ENCODE measurements at places on chromosomes 2 and 18.

DNA sequence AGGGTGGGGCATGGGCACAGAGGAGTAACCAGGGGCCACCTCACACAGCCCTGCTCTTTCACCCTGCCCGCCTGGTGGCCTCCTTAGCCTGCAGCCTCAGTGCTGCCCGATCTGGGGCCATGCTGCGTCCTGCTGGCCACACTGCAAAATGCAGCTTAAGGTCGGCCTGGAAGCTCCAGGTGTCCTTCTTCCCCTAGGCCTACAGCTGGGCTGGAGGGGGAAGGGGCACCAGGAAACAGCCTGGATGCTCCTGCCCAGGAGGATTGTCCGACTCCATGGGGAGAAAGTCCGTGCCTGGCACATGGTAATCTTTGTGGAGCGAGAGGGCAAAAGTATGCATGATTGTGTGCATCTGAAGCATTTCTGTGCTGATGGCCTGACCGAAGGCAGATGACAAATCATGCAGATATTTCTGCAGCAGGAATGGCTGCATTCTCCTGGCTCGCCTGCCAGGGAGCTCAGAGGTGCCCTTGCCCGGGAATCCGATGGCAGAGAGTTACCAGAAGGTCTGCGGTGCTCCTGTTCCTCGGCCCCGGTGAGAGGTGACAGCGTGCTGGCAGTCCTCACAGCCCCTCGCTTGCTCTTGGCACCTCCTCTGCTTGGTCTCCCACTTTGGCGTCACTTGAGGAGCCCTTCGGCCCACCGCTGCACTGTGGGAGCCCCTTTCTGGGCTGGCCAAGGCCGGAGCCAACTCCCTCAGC, 12.8 kb upstream of the ALPP start:
- no peak for DNase-seq

DNA sequence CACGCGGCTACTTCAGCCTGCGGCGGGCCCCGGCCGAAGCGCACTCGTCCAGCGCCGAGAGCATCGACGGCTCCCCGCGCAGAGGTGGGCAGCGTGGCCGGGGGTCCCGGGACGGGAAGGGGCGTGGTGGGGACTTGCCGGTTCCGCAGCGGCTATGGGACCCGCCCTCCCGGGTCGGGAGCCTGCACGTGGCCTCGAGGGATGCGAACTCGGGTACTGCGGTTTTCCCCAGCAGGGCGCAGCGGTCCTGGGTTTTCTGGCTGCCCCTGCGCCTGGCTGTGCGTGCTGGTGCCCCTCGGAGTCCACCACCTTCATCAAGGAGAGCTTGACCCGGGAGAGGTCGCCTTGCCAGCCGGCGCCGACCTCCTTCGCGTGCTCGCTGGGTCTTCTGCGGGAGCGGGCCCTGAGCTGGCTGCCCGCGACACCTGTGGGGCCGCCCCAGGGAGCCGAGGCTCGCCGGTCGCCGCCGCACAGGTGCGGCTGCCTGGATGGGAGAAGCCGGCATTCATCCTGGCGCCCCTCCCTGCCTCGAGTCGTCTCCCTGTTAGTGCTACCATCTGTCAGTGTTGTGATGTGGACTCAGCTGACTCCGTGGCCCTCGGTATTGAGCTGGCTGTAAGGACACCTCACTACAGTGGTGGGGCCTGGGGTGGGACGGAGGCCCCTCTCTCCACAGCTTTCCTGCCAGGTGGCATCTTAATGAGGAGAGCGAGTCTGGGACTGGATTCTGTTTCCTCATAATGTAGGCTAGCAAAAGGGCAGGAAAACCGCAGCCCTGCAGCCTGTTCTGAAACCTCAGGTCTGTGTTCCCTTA, 177.3 kb downstream of the AGAP1 start:
- DNase-seq: no peak

- DNase-seq: no peak
These were observed 28.9 kb upstream of the NT5DC4 start for GRCh38 chr2:112691881-112692281.

DNA sequence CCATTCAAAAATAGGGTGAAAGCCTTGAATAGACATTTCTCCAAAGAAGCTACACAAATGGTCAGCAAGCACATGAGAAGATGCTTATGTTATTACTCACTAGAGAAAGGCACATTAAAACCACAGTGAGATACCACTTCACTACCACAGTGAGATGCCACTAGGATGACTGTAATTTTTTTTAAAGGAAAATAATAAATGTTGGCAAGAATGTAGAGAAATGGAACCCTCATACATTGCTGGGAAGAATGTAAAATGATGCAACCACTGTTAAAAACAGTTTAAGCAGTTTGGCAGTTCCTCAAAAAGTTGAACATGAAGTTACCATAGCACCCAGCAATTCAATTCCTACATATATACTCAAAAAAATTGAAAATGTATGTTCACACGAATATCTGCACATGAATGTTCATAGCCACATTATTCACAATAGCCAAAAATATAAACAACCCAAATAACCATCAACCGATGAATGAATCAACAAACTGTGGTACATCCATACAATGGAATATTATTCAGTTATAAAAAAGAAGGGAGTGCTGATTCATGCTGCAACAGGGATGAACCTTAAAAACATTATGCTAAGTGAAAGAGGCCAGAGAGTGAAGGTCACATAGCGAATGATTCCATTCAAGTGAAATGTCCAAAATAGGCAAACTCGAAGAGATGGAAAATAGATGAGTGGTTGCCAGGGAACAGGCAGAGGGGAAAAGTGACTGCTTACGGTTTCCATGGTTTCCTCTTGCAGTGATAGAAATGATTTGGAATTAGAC, 156.2 kb upstream of the NDUFV2 start:
- DNase-seq: no peak

- no peak for DNase-seq
These were observed 317.1 kb upstream of the CWC22 start for GRCh38 chr2:180324182-180324581.

GRCh38 chr2:14552818-14553217, 79.7 kb upstream of the LRATD1 start:
- no peak for DNase-seq

GRCh38 chr2:59171019-59171418, 929.9 kb upstream of the FANCL start:
- no peak for DNase-seq

DNA sequence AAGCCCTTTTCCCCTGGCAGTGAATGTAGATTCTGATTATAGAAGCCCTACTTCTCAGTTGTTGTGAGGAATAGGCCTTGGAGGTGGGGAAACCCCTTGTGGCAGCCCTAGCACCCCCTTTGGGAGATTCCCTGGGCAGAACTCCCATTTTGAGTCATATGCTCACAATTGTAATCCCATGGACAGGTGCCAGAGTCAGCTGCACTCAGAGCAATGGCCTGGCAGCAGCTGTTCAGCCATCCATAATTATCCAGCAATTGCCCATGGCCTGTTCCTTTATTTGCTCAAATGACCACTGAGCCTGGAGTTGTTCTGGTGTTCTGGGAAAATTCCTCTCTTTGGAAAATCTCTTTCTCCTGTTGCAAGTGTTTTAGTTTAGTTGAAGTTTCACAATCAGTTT, 71.7 kb downstream of the PTRHD1 start:
- DNase-seq: no peak

DNA sequence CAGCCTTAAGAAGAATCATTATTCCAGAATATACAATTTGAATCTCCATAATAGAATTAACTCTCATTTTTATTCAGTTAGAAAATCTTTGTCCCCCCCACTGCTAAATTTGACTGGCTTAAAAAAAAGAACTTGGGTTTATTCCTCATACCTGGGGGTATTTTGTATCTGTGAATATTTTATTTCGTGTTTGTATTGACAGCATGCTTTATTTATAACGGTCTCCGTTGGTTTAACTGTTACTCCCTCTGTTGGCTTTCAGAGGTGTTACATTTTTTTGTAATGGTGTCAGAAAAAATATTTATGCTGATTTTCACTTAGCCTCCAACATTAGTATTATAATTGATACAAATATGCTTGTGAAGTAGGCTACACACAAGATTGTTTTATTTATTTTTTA, 109.1 kb downstream of the HAUS1 start:
- peak; percentile 32 for DNase-seq

DNA sequence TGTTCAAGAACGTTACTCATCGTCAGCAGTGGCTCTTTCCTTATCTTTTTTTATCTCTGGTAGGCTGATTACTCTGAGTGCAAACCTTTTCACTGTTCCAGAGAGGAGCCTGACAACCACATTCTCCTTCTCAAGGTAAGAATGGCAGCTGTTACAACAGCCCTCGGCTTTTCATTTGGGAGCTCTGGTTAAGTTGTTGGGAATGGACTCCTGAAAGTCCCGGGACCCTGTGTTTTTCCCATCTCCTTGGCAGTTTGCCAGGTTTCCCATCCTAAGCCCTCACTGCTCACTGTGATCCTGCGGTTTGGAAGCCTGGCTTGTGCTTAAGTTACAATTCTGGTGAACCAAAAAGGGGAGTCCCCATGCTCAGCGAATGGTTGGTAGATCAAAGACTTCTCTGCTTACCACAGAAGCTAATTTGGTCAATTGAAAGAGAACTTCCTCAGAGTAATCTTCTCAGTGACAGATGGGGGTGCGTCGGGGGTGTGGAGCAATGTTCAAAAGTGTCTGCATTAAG, 122.3 kb downstream of the LYPD6B start:
- DNase-seq: peak; percentile 93

- DNase-seq: no peak
These were observed 163.0 kb upstream of the REV1 start for GRCh38 chr2:99652862-99653261.

- no peak for DNase-seq
These were observed 79.6 kb downstream of the TPO start for GRCh38 chr2:1492711-1493430.

GRCh38 chr2:15939854-15940660, at the start of gene MYCN:
Gene MYCN, plus strand, starts transcription at chr2:15940550. Its CDS starts 1,515 bp downstream, at chr2:15942065.
- DNase-seq: peak; percentile 48

DNA sequence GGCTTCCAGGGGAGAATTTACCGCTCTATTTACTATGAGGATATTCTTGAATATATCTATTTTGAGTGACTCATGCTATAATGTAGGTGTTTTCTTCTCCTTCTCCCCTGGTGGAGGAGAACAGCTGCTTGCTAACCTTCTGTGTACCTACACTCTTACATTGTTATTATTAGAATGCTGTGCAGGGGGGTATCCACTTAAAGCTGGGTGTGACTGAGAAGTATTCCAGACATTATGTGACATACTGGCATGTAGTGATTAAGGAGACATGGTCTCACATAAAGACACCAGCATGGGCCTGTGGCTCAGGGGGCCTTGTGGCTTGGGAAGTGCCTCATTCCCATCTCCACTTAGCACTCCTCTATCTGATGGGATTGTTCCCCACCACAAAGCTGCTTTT, 287.9 kb downstream of the PTPRM start:
- no peak for DNase-seq

DNA sequence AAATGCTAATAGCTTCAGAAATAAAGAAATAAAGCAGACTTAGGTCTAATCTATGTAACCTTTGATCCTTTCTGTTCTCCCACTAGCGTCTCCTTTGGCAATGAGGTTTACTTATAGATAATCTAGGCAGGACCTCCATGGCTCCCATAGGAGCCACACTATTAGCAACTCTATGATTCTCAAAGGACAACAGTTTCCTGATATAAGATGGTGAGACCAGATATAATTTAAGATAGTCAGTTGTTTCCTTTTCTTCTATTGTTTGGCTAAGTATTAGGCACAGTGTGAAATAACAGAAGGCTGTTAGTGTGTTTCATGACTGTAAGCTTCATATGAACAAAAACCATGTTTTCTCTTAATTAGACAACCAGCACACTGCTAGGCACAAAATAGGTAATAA, 58.7 kb upstream of the SCN9A start:
- no peak for DNase-seq

DNA sequence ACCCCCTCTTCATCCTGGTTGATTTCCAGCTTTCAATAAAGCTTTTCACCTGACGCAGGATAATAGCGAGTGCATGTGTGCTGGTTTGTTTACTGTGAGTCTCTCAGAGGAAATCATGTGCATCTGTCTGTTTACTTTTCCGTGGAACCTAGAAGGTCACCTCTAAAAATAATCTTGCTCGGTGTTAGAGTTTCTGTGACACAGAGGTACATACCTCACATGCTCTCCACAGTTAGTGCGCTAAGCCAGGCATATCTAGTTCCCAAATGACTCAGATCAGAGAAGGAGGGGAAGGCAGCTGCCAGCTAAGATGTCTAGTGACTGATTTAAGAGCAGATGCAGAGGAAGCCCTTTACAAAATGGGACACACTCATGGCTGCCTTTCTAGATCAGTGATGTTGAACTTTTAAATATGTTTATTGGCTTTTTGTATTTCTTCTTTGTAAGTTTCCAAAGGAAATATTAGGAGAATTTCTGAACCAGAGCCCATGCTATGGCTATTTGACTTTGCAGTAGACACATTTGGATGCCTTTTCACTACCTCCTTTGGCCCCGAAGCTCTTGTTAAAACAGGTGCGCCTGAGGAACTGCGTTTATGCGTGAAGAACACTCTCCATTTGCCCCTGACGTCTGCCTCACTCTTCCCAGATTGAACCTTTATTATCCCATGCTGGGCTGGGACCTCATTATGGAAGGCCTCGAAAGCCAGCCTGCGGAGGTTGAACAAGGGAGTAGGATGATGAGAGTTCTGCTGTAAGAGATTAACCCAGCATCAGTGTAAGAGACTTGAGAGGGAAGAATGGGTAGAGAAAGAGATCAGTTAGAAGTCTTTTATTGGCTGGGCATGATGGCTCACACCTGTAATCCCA, 145.6 kb downstream of the FAM161A start:
- DNase-seq: no peak

GRCh38 chr2:17107151-17107550, 411.1 kb downstream of the RAD51AP2 start:
- no peak for DNase-seq

GRCh38 chr2:8408560-8409460, 273.0 kb upstream of the ID2 start:
- DNase-seq: no peak

DNA sequence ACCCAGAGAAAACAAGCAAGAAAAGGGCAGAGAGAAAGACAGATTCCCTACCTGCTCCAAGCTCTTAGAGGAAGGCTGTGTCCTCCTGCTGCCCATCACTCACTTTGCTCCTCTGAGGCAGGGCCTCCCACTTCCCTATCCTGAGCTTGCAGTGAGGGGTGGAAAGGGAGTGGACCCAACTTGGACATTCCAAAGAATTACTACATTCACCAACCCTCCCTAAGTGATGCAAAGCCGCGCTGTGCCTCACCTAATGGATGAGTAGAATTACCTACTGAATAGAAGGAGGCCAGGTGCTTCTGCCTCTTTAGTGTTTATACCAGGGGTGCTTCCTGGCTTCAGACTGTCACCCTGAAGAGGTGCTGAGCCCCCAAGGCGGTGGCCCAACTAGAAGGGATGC, 5.6 kb upstream of the OSR1 start:
- DNase-seq: no peak

GRCh38 chr2:64260817-64261216, 116.6 kb upstream of the PELI1 start:
- peak; percentile 83 for DNase-seq

Measured in Kasumi-1 (cell line).